Kidney (tissue), 22 donors: ENCODE measurements at places on chromosomes 6 and 20. TPM values are rescaled to one million over a fixed set of nuclear protein-coding genes. Genes with fewer than 3 reads are reported as not detected.

NECAB3 gene
- total RNA-seq: 19.7 TPM

TRAPPC3L gene
- not detected for total RNA-seq

CAGE1 gene
- total RNA-seq: not detected

APOBEC2 gene
- not detected for total RNA-seq

DEFB112 gene
- total RNA-seq: not detected

C20orf204 gene
- 2.4 TPM for total RNA-seq

DST gene
- total RNA-seq: 259 TPM

PAX1 gene
- not detected for total RNA-seq

PLG gene
- 2.4 TPM for total RNA-seq

TPBG gene
- 30.8 TPM for total RNA-seq

FHL5 gene
- total RNA-seq: 34.5 TPM

MUC21 gene
- not detected for total RNA-seq

PSORS1C1 gene
- total RNA-seq: 3.6 TPM

NR2E1 gene
- not detected for total RNA-seq

WFDC2 gene
- 2,874 TPM for total RNA-seq

SLC35A1 gene
- total RNA-seq: 20.4 TPM

FRK gene
- 25.0 TPM for total RNA-seq

HEY2 gene
- 10.7 TPM for total RNA-seq

LGSN gene
- 0.19 TPM for total RNA-seq

DLL1 gene
- 11.9 TPM for total RNA-seq

OR2J3 gene
- total RNA-seq: not detected

FAM210B gene
- total RNA-seq: 27.2 TPM

OVOL2 gene
- 4.8 TPM for total RNA-seq

XKR7 gene
- 0.06 TPM for total RNA-seq

SLC26A8 gene
- total RNA-seq: 0.22 TPM
